ENCODE measurements at places on chromosomes 5 and 9. TPM values are rescaled to one million over a fixed set of nuclear protein-coding genes. Genes with fewer than 3 reads are reported as not detected.

DNA sequence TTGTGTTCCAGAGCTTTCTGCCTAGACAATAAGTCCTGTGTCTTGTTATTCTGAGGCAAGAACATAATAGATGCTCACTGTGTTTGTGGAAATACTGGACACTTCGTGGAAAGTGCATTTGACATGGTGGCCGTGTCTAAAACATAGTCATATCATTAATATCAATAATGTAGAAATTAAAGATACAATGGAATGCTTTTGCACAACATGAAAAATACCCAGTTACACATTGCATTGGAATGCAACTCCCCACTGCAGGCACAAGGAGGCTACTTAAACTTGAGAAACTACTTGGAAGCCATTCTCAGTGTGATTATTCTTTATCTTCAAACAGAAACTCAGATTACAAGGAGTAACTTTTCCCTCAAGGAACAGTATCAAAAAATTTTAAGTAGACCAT lies 145.3 kb upstream of the ZNF462 start:
- H3K27me3 ChIP-seq = no peaks in the 10 kb centered on the region
- DNase-seq = no peak
- no peak overlapping the region for H3K4me3 ChIP-seq
- no peaks in the 10 kb centered on the region for H3K36me3 ChIP-seq
- no peak overlapping the region for H3K27ac ChIP-seq

SPATA6L gene
- total RNA-seq = not detected

GRCh38 chr5:160926428-160926827 lies 74.4 kb upstream of the ATP10B start:
- no peaks in the 10 kb centered on the region for H3K36me3 ChIP-seq
- DNase-seq = no peak
- no peak overlapping the region for H3K27ac ChIP-seq

PPP1R26 gene
- 25.5 TPM for total RNA-seq

TXNDC8 gene
- total RNA-seq = not detected

DNA sequence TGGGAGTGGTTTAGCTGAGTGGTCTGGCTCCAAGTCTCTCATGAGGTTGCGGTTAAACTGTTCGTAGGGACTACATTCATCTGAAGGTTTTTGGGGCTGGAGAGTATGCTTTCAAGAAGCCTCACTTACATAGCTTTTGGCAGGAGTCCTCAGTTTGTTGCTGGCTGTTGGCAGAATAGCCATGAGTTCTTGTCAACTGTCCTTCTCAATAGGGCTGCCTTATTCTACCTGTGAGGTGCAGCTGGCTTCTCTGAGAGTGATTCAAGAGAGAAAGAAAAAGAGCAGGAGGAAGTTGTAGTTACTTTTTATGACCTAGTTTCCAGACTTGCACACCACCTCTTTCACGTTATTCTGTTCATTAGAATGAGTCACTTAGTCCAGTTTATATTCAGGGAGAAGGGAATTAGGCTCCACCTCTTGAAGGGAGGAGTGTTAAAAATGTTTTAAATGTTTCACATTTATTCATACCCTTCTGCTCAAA lies 33.2 kb downstream of the YTHDC2 start:
- no peaks in the 10 kb centered on the region for H3K4me1 ChIP-seq
- DNase-seq = no peak
- no peak overlapping the region for H3K4me3 ChIP-seq
- no peaks in the 10 kb centered on the region for H3K27me3 ChIP-seq

- H3K27ac ChIP-seq = no peak overlapping the region
- no peak for DNase-seq
- no peak overlapping the region for H3K4me3 ChIP-seq
- no peaks in the 10 kb centered on the region for H3K27me3 ChIP-seq
- no peaks in the 10 kb centered on the region for H3K36me3 ChIP-seq
- H3K4me1 ChIP-seq = no peaks in the 10 kb centered on the region
These were observed 20.7 kb upstream of the LIFR start for GRCh38 chr5:38576961-38577684.

- H3K4me1 ChIP-seq = no peaks in the 10 kb centered on the region
- no peak overlapping the region for H3K4me3 ChIP-seq
- no peak overlapping the region for H3K27ac ChIP-seq
- no peaks in the 10 kb centered on the region for H3K27me3 ChIP-seq
- H3K36me3 ChIP-seq = no peaks in the 10 kb centered on the region
These were observed 29.8 kb downstream of the AHRR start for GRCh38 chr5:351084-351920.

KIF20A gene
- not detected for total RNA-seq

GRCh38 chr5:130874861-130875417 lies 290.1 kb downstream of the HINT1 start:
- DNase-seq = no peak
- no peak overlapping the region for H3K27ac ChIP-seq
- no peaks in the 10 kb centered on the region for H3K4me1 ChIP-seq
- no peaks in the 10 kb centered on the region for H3K27me3 ChIP-seq

DNA sequence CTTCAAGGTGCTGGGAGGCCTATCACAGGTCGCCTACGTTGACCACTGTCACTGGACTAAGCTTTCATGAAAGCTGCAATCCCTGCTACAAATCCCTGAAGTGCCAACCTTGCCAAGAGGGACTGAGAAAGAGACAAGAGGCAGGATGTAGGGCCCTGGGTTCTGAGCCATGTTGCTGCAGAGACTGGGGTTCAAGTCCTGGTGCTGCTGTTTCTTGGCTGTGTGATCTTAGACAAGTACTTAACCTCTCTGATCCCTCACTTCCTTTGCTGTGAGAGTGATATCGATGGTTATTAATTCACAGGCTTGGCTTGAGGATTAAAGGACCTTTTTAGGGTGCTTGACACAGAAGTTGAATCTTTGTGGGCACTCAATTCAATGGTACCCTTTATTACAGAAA lies 15.5 kb downstream of the CSF1R start:
- no peaks in the 10 kb centered on the region for H3K4me1 ChIP-seq
- H3K36me3 ChIP-seq = no peaks in the 10 kb centered on the region
- H3K27ac ChIP-seq = no peak overlapping the region
- no peak for DNase-seq
- no peak overlapping the region for H3K4me3 ChIP-seq

DNA sequence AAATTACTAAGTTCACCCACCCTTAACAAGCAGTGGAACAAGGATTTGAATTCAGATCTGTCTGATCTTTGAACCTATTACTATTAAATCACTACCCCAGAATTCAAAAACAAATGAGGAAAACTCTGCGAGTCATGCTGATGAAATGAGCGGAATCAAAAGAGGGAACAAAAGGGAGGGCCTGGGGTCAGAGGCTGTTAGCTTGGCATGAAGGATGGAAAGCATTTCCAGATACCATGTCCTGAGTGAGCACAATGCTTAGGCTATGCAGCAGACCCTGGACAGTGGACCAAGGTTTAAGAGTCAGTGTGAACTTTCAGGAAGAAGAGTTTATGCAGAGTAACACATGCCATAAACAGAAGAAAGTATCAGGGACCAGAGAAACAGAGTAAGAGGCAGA lies 30.5 kb downstream of the GRIA1 start:
- H3K27me3 ChIP-seq = no peaks in the 10 kb centered on the region
- H3K36me3 ChIP-seq = no peaks in the 10 kb centered on the region
- no peaks in the 10 kb centered on the region for H3K4me1 ChIP-seq
- no peak overlapping the region for H3K27ac ChIP-seq
- H3K4me3 ChIP-seq = no peak overlapping the region

- H3K4me3 ChIP-seq = no peak overlapping the region
- H3K27me3 ChIP-seq = no peaks in the 10 kb centered on the region
- H3K36me3 ChIP-seq = no peaks in the 10 kb centered on the region
- H3K4me1 ChIP-seq = peaks cover 3% of the 10 kb centered on the region
- H3K27ac ChIP-seq = no peak overlapping the region
These were observed 47.4 kb downstream of the GALNT10 start for GRCh38 chr5:154237946-154238345.

DNA sequence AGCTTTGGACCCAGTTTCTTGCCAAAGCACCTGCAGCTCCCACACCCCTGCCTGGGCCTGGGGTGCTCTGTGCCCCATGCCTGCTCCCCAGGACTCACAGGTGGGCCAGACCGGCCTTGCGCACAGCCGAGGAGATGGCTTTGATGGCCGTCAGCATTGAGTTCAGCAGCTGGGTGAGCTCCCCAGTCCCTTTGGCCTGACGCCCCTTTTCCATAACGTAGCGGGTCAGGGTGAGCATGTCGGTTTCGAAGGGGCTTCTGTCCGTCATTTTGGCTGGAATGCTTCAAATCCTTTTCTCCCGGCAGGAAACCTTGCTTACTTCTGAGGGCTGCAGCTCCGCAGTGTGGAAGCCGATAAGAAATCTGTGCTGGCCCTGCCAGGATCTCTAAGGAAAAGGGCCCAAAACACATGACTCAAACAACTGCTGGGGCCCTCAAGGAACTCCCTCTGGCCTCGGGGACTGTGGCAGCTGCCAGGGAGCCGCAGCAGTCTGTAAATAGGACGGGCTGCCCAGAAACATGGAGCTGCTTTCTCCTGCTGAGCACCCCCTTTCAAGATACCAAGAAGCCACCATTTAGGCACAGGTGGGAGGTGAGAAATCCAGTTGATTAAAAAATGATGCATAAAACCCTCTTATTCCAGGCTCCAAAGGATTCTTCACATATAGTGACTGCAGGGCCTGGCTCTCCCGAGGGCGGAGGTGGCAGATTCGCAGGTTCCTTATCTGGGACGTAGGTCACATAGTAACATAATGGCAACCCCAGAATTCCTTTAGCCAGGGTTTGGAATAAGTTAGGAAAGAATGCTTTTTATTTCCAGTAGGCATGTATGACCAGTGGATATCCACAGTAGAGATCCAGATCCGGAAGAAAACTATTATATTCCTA lies at the start of gene FBP2:
TSS of gene FBP2 (minus strand) at position 366 of the 887 bp plus-strand sequence. CDS start at position 268, 98 bp downstream.
- no peak for DNase-seq
- H3K27me3 ChIP-seq = no peaks in the 10 kb centered on the region
- H3K4me1 ChIP-seq = peaks cover 8% of the 10 kb centered on the region
- H3K27ac ChIP-seq = no peak within 1 kb of the TSS
- H3K36me3 ChIP-seq = no peaks in the 10 kb centered on the region
- peak within 1 kb of the TSS; percentile 26 for H3K4me3 ChIP-seq

STPG3 gene
- not detected for total RNA-seq

GRCh38 chr5:124330595-124331220 lies 415.7 kb downstream of the ZNF608 start:
- no peaks in the 10 kb centered on the region for H3K36me3 ChIP-seq
- no peak overlapping the region for H3K4me3 ChIP-seq
- H3K27ac ChIP-seq = no peak overlapping the region
- no peak for DNase-seq
- H3K4me1 ChIP-seq = no peaks in the 10 kb centered on the region

- no peak overlapping the region for H3K27ac ChIP-seq
- no peaks in the 10 kb centered on the region for H3K36me3 ChIP-seq
- DNase-seq = no peak
- peaks cover 8% of the 10 kb centered on the region for H3K4me1 ChIP-seq
- peak overlapping the region; percentile 64 for H3K4me3 ChIP-seq
These were observed 782 bp upstream of the CDC20B start for GRCh38 chr5:55173687-55174230.

- H3K27me3 ChIP-seq = no peaks in the 10 kb centered on the region
- H3K27ac ChIP-seq = no peak overlapping the region
- no peak overlapping the region for H3K4me3 ChIP-seq
- DNase-seq = no peak
- H3K4me1 ChIP-seq = no peaks in the 10 kb centered on the region
These were observed 65.0 kb downstream of the RMI1 start for GRCh38 chr9:84045481-84046097.

CARD9 gene
- total RNA-seq = 0.43 TPM

- H3K27ac ChIP-seq = no peak overlapping the region
- no peaks in the 10 kb centered on the region for H3K27me3 ChIP-seq
- H3K36me3 ChIP-seq = no peaks in the 10 kb centered on the region
These were observed 36.1 kb upstream of the COL5A1 start for GRCh38 chr9:134605351-134605965.

DNA sequence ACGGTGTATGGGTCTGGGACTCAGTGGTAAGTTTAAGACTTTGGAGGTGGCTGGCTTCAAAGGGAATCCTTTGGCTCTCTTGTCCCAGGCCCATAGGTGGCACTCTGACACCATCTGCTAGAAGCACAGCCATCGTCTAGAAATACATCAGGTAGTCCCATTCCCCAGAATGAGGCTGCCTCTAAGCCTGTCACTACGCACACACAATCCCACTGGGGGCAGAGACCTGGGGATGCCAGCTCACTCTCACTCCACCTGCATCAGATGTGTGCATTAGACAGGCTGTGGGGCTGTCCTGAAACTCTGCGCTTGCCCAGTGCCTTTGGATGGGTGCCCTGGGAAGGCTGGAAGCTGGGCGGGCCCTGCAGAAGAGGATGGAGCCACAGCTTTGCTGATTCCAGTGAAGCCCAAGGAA lies 127.5 kb upstream of the PANK3 start:
- no peaks in the 10 kb centered on the region for H3K4me1 ChIP-seq
- DNase-seq = no peak
- no peaks in the 10 kb centered on the region for H3K27me3 ChIP-seq
- H3K4me3 ChIP-seq = no peak overlapping the region
- H3K36me3 ChIP-seq = peaks cover 4% of the 10 kb centered on the region

DNA sequence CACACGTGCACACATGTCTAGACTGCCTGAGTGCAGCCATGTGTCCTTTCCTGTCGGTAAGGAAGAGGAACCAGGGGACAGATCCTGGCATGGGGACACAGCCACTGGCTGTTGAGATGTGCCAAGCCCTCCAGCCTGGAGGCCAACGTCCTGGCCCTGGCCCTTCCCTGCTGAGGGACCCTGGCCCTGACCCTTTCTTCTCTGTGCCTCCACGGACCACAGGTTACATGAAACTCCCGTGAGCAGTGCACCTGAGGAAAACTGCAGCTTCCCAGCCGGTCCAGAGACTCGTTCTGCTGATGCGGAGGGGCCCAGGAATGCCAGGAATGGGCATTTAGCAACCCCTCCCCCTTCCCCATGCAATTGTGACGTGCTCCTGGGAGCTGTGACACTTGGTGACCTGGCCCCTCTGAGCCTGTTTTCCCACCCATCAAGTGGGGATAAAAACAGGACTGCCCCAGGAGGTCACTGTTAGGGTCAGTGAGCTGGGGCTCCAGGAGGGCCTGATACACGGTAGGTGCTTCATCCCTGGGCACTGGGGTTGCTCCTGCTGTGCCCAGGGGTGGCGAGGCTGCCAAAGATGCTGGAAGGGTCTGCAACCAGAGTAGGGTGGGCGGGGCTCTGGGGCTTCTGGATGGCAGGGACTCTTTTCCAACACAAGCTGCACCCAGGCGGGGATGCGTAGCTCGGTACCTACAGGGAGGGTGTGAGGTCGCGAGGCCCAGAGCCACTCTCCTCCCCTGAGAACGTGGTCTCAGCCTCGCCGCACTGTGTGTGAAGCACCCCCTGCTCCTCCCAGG lies 151.5 kb downstream of the C9orf50 start:
- H3K27ac ChIP-seq = no peak overlapping the region
- H3K27me3 ChIP-seq = no peaks in the 10 kb centered on the region
- peaks cover 26% of the 10 kb centered on the region for H3K4me1 ChIP-seq
- no peak overlapping the region for H3K4me3 ChIP-seq
- no peaks in the 10 kb centered on the region for H3K36me3 ChIP-seq
- DNase-seq = no peak

ADAMTS16 gene
- total RNA-seq = 1.6 TPM

PKD2L2 gene
- total RNA-seq = not detected

DNA sequence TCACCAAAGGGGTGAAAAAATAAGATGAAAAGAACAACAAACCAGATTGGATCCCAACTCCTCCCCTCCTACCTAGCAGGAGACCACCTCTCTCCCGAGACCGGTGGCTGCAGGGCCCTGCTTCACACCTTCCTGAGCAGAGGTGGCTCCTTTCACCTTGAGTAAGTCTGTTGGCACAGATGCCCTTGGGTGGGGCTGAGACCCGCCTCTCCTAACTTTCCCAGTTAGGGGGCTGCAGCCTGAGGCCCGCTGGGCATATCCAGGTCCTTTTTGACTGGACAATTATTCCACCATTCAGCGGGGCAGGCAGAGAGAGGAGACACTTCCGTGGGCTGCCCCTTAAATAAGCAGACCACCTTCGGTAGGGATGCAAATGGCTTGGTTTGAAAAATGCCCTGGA lies 1.3 kb downstream of the SLC25A48 start:
- H3K36me3 ChIP-seq = no peaks in the 10 kb centered on the region
- H3K4me1 ChIP-seq = no peaks in the 10 kb centered on the region
- no peak overlapping the region for H3K27ac ChIP-seq
- no peak overlapping the region for H3K4me3 ChIP-seq

FGF1 gene
- total RNA-seq = 23.5 TPM
